RWPE2 (cell line): ENCODE measurements at places on chromosomes 1 and 21.

- no peak for DNase-seq
These were observed at the start of gene TMEM35B for GRCh38 chr1:34984793-34985608. Gene TMEM35B, minus strand, starts transcription at chr1:34985347. Its CDS starts 42 bp downstream, at chr1:34985305.

GRCh38 chr1:156295391-156295947, at the start of gene GLMP:
Gene GLMP, minus strand, starts transcription at chr1:156295679. Its CDS starts 34 bp downstream, at chr1:156295645.
- DNase-seq = no peak

- DNase-seq = no peak
These were observed 2.3 kb downstream of the SLC37A1 start for GRCh38 chr21:42515708-42516502.

- no peak for DNase-seq
These were observed 19.6 kb upstream of the RAP1A start for GRCh38 chr1:111599781-111600693.

DNA sequence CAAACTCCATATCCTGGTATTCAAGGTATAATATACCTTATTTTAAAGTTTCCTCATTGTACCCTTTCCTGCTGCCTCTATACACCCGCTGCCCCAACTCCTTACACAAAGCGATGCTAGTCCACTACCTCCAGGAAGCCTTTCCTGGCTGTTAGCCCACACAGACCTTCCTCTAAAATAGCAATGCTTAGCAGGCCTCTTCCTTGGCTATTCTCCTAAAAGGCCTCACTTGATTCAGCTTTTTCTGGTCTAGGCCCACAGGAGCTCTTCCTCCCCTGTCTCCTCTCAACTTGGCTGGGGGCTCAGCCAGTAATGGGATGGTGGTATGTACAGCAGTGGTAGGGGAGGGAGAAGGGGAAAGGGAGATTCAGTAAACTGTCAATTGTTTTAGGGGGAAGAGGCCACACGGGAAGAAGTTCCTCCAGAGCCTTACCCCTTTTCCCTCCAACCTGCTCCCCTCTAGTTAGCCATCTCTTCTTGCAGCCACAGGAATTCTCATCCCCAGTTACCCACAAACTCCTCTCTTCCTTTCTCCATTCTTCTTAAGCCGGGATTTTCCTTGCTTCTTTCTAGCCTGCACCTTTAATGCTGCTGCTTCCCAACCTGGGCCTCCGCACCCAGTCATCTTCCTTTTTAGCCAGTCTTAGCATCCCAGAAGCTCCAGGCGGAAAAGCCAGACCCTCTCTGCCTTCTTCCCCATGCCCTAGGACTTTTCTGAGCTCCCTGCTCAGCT, 2.6 kb downstream of the LRRC41 start:
- DNase-seq = no peak
